ENCODE measurements at places on chromosomes 3 and 15.

DNA sequence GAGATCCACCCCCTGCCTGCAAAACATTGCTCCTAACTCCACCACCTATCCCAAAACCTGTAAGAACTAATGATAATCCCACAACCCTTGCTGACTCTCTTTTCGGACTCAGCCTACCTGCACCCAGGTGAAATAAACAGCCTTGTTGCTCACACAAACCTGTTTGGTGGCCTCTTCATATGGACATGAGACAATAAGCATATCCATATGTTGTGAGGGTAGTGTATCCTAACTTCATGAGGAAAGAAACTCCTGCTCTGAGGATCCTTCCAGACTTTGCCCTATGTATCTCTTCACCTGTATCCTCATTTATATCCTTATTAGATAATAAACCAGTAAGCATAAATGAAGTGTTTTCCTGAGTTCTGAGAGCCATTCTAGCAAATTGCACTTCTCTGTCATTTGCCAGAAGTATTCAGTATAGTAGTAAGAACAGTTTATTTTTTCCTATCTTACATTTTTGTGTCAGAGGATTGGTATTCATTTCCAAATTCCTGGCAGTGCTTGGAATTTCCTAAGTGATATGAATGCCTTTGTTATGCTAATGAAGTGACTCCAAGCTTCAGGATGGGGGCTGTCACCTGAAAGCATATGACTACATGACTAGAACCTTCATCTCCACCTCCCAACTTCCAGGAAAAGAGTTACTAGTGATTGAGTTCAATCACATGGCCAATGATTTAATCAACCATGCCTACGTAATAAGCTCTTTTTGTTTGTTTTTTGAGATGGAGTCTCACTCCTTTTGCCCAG is 30.2 kb downstream of the TTBK2 start:
- no peak for DNase-seq

GRCh38 chr3:107997671-107998070 is 93.2 kb downstream of the CD47 start:
- DNase-seq, result no peak

- no peak for DNase-seq
Observed at GRCh38 chr15:97576929-97577645, 383.4 kb upstream of the ARRDC4 start.

- no peak for DNase-seq
Observed at GRCh38 chr3:180478695-180479094, 123.3 kb upstream of the TTC14 start.

GRCh38 chr3:177481329-177481728 is 284.0 kb upstream of the TBL1XR1 start:
- DNase-seq, result no peak

DNA sequence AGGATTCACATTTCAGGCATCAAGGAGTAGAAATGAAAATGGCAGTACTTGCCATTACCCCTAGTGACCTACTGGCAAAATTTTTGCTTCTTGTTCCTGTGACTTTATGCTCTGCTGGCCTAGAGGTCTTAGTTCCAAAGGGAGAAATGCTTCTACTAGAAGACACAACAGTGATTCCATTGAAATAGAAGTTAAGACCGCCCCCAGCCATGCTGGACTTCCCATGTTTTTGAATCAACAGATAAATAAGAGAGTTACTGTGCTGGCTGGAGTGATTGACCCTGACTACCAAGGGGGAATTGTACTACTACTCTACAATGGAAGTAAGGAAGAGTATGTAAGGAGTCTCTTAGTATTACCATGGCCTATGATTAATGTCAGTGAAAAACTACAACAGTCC is 196.2 kb upstream of the AZI2 start:
- no peak for DNase-seq

DNA sequence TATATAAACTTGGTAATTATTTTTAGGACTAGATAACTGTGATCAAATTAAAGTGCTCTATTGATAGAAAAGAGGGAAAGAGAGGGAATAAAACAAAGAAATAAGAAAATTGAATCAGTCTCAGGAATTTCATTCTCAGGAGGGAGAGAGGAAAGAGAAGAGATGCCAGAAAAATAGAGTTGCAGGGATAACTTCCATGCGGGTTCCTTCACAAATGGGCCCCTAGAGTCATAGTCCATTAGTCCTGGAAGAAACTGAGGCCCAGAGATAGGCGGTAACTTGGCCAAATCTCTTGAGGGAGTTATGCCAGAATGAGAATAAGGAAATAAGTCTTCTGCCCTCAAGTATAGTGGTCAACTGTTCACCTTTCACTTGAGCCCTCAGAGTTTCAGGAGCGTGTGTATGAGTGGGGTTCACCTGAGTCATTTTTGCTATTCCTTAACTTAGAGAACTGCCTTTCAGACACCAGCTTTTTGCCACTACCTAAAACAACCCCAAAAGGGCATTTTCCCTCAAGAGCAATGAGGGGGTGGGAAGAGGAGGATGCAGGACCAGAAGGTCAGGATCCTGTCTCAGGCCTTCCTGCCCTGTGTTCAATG is 192.6 kb downstream of the MEX3B start:
- DNase-seq, result no peak

DNA sequence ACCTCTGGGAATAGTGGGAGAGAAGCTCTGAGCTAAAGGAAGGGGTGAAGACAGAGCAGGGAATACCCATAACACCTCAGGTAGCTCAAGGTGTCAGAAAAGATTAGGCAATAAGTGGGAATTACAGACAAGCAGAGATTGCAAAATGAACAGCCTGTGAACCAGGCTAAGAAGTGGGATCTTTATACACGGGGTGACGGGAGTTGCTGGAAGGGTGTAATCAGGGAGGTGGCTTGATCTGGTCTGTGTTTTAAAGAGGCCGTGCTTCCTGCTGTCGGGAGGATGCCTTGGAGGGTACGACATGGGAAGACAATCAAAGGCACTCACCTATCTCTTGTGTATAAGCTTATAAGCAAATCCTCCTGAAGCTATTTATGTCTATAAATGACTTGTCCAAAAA is 216.3 kb downstream of the CLSTN2 start:
- no peak for DNase-seq

DNA sequence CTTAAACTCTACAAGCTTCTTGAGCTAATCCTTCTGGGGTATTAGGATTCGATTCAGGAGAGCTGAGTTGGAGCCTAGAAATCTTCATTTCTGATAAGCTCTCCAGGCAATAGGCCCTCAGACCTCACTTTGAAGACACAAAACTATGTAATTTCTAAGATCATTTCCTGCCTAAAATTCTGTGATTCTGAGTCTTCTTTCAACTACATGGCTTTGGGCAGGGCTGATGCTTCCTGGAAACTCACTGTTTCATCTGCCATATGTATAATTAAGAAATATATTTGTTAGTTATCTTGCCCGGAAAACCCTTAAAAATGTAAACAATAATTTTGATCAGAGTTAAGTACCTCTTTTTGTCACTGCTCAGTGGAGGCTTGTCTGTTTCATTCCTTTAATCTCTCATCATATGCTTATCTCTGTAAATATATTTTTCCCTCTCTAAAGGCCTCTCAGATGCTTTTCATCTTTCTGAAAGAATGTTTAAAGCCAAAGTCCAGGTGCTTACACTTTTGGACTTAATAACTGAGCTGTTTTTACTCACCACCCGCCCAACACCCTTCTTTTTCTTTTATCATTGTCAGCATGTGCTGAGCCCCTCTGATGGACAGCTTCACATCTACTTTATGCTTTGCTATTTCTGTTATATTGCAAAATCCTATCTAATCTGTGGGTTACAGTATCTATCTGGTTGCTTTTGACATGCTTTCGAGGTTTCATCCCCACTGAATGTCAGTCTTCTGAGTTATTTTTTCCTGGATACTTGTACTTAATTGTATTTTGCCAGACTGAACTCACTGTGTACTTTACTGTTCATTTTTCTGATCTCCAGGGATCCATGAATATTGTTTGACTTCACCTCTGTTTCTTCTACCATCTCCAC is 38.2 kb downstream of the FILIP1L start:
- DNase-seq, result no peak

GRCh38 chr3:61928039-61928438 is 366.7 kb downstream of the PTPRG start:
- DNase-seq, result no peak

GRCh38 chr3:12356175-12356574 is 67.3 kb downstream of the PPARG start:
- no peak for DNase-seq

Data from effector CD4-positive, alpha-beta T cell (primary cell).